Small intestine (tissue), 16 donors: ENCODE measurements at places on chromosomes 4 and X. TPM values are rescaled to one million over a fixed set of nuclear protein-coding genes. Genes with fewer than 3 reads are reported as not detected.
A peak's percentile ranks its signal among the peaks of the same experiment; 100 is the strongest.

GRCh38 chr4:109462802-109463201 is 29.2 kb downstream of the SEC24B start:
- no peaks in the 10 kb centered on the region for H3K4me1 ChIP-seq
- no peaks in the 10 kb centered on the region for H3K27me3 ChIP-seq
- peaks cover 14% of the 10 kb centered on the region for H3K36me3 ChIP-seq
- peak; percentile 5 for DNase-seq
- no peak overlapping the region for H3K27ac ChIP-seq

DNA sequence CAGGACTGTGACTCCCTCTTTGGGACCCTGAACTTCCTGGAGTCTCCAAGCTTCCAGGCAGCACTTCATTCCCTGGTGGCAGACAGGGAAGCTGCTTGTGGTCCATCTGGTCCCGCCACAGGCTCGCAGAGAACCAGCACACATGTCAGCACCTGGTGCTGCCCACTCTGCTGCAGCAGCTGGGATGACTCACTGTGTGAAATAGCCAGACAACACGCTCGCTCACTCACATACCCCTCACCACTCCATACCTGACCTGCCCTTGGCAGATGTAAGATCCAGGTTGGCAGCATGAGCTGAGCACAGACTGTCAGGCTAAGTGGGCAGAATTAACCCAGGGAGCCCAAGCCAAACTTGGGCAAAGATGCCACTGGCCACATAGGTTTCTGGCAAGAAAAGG is 613.5 kb downstream of the PCDH18 start:
- H3K4me3 ChIP-seq, result no peak overlapping the region
- H3K27me3 ChIP-seq, result no peaks in the 10 kb centered on the region
- H3K36me3 ChIP-seq, result no peaks in the 10 kb centered on the region
- H3K4me1 ChIP-seq, result no peaks in the 10 kb centered on the region

Gene UGT2B11
- polyA plus RNA-seq, result 1.1 TPM

Gene SPANXN1
- polyA plus RNA-seq, result not detected

Gene SLC10A6
- not detected for polyA plus RNA-seq

GRCh38 chrX:116238093-116238492 is 67.5 kb downstream of the AGTR2 start:
- H3K27ac ChIP-seq, result no peak overlapping the region
- H3K4me1 ChIP-seq, result no peaks in the 10 kb centered on the region
- H3K36me3 ChIP-seq, result no peaks in the 10 kb centered on the region
- no peak for DNase-seq
- H3K4me3 ChIP-seq, result no peak overlapping the region

Gene FAM9C
- polyA plus RNA-seq, result 0.06 TPM

DNA sequence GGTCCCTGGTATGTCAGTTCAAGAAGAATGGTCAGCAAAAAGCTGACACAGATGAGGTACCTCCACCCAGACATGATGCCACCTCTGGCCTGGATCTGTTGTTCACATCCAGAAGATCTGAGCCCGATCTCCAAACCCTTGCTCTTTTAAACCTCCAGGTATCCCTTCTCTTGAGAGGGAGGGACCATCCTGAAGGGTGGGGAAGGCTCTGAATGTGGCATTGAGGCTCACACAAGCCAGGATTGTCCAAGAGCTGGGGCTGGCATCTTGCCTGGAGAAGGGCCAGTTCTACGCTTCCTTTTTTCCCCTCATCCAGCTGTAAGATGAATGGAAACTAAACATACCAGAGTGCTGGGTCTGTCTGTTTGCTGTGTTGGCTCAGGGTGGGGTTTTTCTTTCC is at the start of gene ITIH6:
TSS of gene ITIH6 (minus strand) at position 119 of the 400 bp plus-strand sequence. CDS start at position 74, 45 bp downstream.
- no peak within 1 kb of the TSS for H3K4me3 ChIP-seq
- H3K4me1 ChIP-seq, result no peaks in the 10 kb centered on the region
- no peaks in the 10 kb centered on the region for H3K36me3 ChIP-seq

Gene SYNPO2
- polyA plus RNA-seq, result 1.1 TPM

Gene PDGFC
- polyA plus RNA-seq, result 2.4 TPM

Gene DMRTC1
- polyA plus RNA-seq, result not detected

Gene SPANXN4
- not detected for polyA plus RNA-seq

Gene CPZ
- 1.7 TPM for polyA plus RNA-seq

- no peaks in the 10 kb centered on the region for H3K4me1 ChIP-seq
- H3K36me3 ChIP-seq, result no peaks in the 10 kb centered on the region
- no peak for DNase-seq
- H3K27ac ChIP-seq, result no peak overlapping the region
Measured at GRCh38 chrX:108558217-108558616, 118.6 kb downstream of the COL4A5 start.

DNA sequence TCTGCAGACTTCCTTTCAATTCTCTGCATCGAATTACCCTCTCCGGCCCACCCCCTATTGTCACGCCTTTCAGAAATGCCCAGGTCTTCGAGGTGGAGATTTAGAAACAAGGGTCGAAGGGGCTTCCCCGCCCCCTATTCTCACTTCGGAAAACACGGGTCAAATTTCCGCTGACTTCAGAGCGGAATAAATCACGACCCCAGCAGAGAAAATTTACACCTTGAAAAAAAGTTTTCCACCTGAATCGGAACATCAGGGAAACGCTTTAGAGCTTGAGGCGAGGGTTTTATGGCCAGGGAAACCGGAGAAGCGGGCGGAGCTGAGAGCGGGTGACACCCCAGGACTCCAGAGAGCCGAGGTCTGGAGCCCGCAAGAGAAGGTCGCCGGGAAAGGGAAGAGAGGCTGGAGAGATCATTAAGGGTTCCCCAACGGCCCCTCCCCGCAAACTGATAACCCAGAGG is 1.6 kb downstream of the SHISA3 start:
- no peaks in the 10 kb centered on the region for H3K4me1 ChIP-seq
- no peaks in the 10 kb centered on the region for H3K36me3 ChIP-seq
- no peak overlapping the region for H3K27ac ChIP-seq
- peaks cover 24% of the 10 kb centered on the region for H3K27me3 ChIP-seq

- DNase-seq, result no peak
- H3K36me3 ChIP-seq, result no peaks in the 10 kb centered on the region
- no peak overlapping the region for H3K4me3 ChIP-seq
- no peaks in the 10 kb centered on the region for H3K27me3 ChIP-seq
Measured at GRCh38 chr4:17763416-17763815, 18.0 kb downstream of the FAM184B start.

- no peaks in the 10 kb centered on the region for H3K27me3 ChIP-seq
- no peak overlapping the region for H3K27ac ChIP-seq
- H3K36me3 ChIP-seq, result no peaks in the 10 kb centered on the region
- no peak overlapping the region for H3K4me3 ChIP-seq
- no peaks in the 10 kb centered on the region for H3K4me1 ChIP-seq
Measured at GRCh38 chrX:69094977-69095669, 70.1 kb downstream of the PJA1 start.

Gene CACNA1F
- polyA plus RNA-seq, result 0.22 TPM

DNA sequence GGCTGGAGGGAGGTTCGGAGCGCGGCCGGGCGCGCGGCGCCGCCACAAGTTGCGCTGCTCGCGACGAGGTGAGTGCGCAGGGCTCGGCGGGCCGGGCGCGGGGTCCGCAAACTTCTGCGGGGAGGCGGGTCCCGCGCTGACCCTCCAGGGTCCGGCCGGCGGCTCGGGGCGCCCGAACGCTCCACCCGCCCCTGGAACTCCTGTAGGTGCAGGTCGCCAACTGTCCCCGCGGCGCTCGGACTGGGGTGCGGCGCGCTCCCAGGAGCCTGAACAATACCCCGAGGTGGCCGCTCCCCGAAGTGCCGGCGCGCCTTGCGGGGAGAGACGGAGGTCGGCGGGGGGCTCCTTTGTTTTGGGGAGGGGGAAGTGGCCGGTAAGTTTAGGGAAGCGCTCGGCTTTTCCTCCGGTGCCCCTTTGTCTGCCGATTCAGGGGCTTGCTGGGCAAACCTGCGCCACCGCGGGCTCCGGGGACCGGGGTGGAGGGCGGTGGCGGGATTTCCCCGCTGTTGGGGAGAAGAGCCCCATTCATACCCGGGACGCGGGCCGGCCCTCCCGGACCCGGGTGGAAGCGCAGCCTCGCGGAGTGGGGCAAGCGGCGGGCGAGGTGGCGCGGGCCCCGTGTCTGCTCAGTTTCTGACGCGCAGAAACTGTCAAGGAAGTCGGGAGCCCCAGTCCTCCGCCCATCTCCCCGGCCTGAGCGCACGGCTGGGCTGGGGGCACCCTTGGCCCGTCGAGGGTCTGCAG is 694 bp downstream of the TBL1X start:
- no peaks in the 10 kb centered on the region for H3K36me3 ChIP-seq
- no peaks in the 10 kb centered on the region for H3K27me3 ChIP-seq
- H3K4me3 ChIP-seq, result peak overlapping the region; percentile 64
- no peak overlapping the region for H3K27ac ChIP-seq
- no peaks in the 10 kb centered on the region for H3K4me1 ChIP-seq

DNA sequence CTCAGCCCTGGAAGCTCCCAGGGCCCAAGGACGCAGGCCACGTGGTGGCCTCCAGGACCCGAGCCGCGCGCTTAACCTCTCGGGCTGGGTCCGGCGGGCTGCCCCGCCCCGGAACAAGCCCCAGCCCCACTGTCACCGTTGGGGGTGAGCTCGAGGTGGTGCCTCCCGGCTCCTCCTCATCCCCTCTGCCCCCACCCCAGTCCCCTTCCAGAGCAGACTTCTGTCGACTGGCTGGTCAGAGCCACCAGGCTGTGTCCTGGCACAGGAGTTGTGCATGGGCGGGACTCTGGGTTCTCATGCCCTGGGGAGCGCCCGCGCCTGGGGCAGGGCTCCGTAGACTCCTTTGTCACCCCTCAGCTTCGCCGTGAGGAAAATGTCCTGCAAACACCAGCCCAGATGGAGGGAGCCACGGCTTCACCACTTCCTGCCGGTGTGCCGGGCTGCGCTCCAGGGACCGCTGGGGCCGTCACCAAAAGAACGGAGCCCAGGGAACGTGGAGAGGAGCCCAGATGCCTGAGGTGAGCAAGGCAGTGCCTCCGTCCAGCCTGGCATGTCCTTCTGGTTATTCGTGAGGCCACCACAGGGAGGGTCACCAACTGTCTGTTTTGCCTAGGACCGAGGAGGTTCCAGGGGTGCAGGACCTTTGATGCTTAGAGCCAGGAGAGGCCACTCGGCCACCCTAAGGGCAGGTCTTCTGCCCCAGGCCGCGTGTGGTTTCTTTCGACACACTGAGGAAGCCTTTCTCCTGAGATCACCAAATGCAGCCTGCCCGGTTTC is 7.1 kb upstream of the RGS12 start:
- H3K4me1 ChIP-seq, result peaks cover 2% of the 10 kb centered on the region
- no peaks in the 10 kb centered on the region for H3K36me3 ChIP-seq
- H3K4me3 ChIP-seq, result no peak overlapping the region
- H3K27ac ChIP-seq, result no peak overlapping the region
- no peak for DNase-seq

Gene FBXW7
- polyA plus RNA-seq, result 10.0 TPM

DNA sequence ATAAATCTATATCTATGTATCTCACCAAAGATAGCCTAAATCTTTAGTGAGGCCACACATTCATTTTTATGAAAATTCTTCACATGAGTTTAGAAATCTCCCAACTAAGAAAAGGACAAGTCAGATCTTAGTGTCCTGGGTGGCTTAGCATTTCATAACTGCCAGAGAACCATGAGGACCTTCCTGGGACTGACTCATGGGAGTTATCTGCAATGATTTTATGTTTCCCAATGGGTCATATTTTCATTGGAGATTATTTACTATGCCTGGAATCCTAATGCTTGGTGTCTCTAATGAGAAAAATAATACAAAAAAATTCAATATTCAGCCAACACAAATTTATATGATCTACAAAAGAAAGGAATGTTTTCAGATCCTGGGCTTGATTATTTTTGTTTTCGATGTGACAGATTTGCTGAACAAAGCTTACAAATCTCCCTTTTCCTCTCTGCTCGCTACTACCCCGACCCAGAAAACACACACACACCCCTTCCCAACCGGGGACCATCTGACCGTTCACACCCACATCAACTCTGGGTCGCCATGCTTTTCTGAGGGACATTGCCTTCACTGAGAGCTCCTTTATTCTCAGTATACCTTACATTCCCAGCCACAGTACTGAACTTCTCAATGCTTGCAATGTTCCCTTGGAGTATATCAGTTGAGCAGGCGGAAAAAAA is 40.1 kb downstream of the SORBS2 start:
- no peaks in the 10 kb centered on the region for H3K36me3 ChIP-seq
- no peak overlapping the region for H3K4me3 ChIP-seq
- DNase-seq, result no peak
- H3K27ac ChIP-seq, result no peak overlapping the region

- no peak overlapping the region for H3K27ac ChIP-seq
- no peaks in the 10 kb centered on the region for H3K36me3 ChIP-seq
- no peaks in the 10 kb centered on the region for H3K27me3 ChIP-seq
- H3K4me1 ChIP-seq, result no peaks in the 10 kb centered on the region
- DNase-seq, result no peak
Measured at GRCh38 chr4:10647846-10648245, 36.7 kb downstream of the CLNK start.

Gene ABHD18
- 8.1 TPM for polyA plus RNA-seq

Gene AKAP14
- polyA plus RNA-seq, result 0.10 TPM

GRCh38 chr4:17027495-17027894 is 129.1 kb upstream of the LDB2 start:
- H3K4me1 ChIP-seq, result no peaks in the 10 kb centered on the region
- H3K27ac ChIP-seq, result no peak overlapping the region
- no peak overlapping the region for H3K4me3 ChIP-seq

Gene ARHGAP6
- 1.1 TPM for polyA plus RNA-seq

DNA sequence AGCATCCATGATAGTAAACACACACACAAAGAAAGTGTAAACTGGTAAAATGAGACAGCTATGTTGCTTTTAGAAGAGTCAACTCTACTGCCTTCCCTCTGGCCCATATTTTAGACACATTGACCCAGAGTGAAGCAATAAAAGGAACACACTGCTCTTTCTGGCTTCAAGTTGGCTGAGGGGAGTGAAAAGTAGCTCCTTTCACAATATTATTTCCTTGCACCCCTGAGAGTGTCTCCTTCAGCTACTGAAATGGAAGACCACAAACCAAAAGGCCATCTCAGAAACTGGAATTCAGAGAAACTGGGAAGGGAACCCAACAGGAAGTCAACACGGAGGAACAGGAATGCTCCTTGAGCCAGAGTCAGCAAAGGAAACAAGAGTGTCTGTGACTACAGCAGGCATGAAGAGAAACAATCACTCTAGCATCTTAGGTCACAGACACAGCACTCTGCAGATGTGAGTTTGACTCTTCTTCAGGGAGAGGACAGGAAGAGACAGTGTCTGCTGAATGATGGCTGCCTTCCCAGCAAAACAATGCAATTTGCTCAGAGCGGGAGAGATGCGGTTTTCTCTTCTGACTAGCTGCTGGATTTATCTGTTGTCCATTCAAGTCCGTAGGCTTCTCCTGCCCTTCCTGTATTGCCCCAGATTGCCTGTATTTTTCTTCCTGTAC is 106.7 kb downstream of the SPATA18 start:
- H3K27me3 ChIP-seq, result no peaks in the 10 kb centered on the region
- no peaks in the 10 kb centered on the region for H3K4me1 ChIP-seq
- no peaks in the 10 kb centered on the region for H3K36me3 ChIP-seq
- no peak overlapping the region for H3K4me3 ChIP-seq
- H3K27ac ChIP-seq, result no peak overlapping the region

- peak overlapping the region; percentile 79 for H3K27ac ChIP-seq
- no peaks in the 10 kb centered on the region for H3K4me1 ChIP-seq
- H3K4me3 ChIP-seq, result peak overlapping the region; percentile 54
- no peaks in the 10 kb centered on the region for H3K36me3 ChIP-seq
- peak; percentile 52 for DNase-seq
Measured at GRCh38 chrX:68693481-68694434, 46.3 kb downstream of the STARD8 start.

GRCh38 chrX:2578864-2579263 is 78.1 kb upstream of the DHRSX start:
- peaks cover 8% of the 10 kb centered on the region for H3K27me3 ChIP-seq
- no peak for DNase-seq
- no peaks in the 10 kb centered on the region for H3K4me1 ChIP-seq
- no peak overlapping the region for H3K4me3 ChIP-seq
- no peak overlapping the region for H3K27ac ChIP-seq
- no peaks in the 10 kb centered on the region for H3K36me3 ChIP-seq
